Right cardiac atrium (tissue), 5 donors: ENCODE measurements at places on chromosomes 16 and 17.

GRCh38 chr16:7335991-7336634 lies 3.5 kb downstream of the RBFOX1 start:
- no peak for DNase-seq

DNA sequence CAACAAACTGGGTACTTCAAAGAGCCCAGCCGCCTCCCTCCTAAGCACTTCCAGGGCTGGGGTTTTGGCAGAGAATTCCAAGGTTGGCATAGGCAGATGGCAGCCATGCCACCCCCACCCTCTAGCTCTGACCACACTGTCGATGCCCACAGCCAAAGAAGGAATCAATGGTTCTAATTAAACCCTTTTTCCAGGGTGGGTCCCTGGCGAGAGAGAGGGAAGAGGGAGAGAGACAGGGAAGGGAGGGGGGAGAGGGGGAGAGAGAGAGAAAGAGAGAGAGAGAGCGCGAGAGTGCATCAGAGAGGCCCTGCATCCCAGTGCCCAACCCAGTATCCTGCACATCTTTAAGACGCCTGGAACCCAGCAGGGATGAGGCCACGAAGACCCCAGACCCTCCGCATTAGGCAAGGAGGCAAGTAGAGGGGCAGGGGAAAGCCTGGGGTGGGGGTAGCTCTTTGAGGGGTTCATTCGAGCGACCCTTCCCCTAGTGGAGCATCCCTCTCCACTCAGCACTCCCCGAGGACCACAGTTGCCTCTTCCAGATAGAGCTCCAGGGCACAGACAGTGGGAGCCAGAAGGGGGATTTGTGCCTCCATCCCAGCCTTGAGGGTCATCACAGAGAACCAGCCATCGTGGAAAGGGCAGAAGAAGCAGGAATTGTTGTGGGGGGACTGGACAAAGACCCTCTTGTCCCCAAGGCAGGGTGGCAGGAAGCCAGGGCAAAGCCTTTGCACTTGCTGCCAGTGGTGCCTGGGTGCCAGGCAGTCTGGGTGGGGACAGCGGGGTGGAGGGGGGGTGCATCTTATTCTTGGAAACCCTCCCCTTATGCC lies 2.6 kb downstream of the SRCIN1 start:
- DNase-seq = no peak

DNA sequence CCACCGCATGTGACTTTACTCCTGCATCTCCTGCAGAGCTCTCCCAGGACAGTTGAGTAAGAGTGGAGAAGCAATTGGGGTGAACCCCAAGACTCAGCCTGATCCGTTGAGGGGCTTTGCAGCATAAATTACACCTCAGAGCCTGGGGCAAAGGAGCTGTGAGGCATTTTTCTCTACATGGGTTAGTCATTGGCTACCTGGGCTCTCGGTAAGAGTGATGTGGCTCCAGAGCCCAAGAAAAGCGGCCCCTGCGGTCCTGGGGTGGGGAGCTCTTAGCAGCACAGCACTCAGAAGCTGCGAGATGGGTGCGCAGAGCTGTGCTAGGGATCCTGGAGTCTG lies 40.4 kb upstream of the C16orf78 start:
- no peak for DNase-seq

GRCh38 chr17:65545705-65546523 lies 15.5 kb downstream of the AXIN2 start:
- no peak for DNase-seq

GRCh38 chr16:76777721-76778465 lies 413.1 kb upstream of the MON1B start:
- no peak for DNase-seq

GRCh38 chr16:19242186-19242585 lies 43.3 kb upstream of the CLEC19A start:
- DNase-seq = no peak

GRCh38 chr17:52395308-52395707 lies 236.8 kb upstream of the CA10 start:
- DNase-seq = no peak

DNA sequence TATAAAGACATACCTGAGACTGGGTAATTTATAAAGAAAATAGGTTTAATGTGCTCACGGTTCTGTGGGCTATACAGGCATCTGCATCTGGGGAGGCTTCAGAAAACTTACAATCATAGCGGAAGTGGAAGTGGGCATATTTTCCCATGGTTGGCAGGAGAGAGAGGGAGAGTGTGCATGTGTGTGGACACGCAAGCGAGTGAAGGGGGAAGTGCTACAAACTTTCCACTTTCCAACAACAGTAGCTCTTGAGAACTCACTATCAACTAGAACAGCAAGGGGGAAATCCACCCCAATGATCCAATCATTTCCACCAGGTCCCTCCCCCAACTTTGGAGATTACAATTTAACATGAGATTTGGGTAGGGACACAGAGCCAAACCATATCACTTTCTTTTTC lies 11.1 kb downstream of the TAOK1 start:
- no peak for DNase-seq

- no peak for DNase-seq
Observed at GRCh38 chr16:78990309-78990701, 610.2 kb downstream of the MAF start.

GRCh38 chr17:47700471-47701449 lies 6.8 kb downstream of the TBKBP1 start:
- no peak for DNase-seq

DNA sequence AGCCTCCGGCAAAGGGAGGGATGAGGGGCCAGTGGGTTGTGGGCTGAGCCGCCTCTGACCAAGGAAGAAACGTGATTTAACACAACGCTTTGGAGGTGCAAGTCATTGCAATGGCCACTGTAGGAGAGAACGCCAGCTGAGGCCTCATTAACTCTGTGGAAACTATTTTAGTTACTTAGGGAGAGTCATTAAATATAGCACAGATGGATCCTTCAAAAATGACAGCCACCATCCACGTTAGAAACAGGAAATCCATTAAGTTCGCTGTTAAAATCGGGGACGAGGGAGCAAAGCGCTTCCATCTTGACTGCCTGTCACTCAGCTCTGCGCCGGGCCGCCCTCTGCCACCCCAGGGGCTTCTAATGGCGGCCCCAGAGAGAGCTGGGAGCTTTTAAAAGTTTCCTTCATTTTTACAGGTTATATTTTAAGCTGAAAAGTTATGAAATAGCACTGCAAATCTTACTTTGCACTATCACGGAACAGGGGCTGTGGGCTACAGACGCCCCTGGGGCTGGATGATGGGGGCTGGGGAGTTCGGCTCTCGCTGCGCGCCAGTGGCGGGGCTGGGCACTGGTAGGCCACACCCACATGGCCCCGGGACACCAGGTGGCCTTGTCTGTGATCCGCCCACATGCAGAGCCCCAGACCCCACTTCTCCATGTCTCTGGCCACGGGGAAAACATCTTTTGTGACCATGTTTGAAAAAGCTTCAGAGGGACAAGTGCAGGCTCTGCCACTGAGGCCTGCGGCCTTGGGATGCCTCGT lies 54.6 kb downstream of the LMF1 start:
- DNase-seq = no peak

DNA sequence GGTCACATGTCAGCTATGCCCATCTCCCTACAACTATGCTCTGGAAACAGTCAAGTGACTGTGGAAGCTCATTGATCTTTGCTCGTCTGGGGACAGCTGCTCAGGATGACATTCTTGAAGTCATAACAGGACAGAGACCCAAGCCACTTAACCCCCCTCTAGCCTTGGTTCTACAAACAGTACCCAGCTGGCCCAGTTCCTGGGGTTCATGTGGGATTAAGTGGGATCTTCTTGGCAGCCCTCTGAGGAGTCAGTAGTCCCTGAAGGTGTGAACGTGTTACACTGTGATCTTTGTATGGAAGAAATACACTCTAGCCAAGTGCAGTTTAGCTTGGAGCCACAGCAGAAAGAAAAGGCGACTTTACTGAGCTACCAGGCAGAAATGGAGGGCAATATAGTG lies 25.8 kb downstream of the UBN1 start:
- no peak for DNase-seq

DNA sequence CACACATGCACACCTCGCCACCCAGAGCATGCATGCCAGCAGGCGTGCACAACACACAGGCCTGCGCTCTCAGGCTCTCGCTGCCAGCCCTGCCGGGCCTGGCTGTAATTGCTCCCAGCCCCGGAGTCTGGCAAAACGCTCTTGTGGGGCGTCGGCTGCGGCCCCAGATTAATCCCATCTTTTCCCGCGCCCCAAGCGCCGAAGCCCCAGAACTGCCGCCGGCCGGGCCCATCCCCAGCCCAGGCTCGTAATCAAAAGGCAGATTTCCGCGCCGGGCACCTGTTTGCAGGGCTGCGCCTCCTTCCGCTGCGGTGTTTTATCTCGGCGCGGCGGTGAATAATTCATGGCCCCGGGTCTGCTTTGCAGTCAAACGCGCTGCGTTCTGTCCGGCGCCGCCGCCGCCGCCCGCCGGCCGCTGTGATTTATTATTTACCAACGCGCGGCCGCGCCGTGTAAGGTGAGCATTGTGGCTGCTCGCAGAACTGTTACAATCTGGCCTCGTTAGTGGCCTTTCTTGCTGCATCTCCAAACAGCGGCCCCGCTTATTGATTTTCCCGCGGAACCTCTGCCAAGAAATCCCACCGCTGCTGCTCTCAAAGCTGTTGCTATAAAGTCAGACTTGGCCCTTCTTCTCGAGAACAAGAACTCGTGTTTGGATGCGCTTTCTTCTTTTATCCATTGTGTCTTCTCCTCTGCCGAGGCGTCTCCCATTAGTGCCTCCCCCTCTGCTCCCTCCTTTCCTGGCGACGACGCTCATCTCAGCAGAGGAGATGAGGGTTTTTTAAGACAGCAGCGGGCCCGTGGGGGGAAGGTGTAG lies 126.1 kb downstream of the IRX5 start:
- DNase-seq = no peak

- DNase-seq = peak; percentile 76
Observed at GRCh38 chr17:81049973-81050551, 15.1 kb downstream of the BAIAP2 start.

- DNase-seq = peak; percentile 66
Observed at GRCh38 chr17:74239172-74239571, 25.8 kb downstream of the TTYH2 start.

DNA sequence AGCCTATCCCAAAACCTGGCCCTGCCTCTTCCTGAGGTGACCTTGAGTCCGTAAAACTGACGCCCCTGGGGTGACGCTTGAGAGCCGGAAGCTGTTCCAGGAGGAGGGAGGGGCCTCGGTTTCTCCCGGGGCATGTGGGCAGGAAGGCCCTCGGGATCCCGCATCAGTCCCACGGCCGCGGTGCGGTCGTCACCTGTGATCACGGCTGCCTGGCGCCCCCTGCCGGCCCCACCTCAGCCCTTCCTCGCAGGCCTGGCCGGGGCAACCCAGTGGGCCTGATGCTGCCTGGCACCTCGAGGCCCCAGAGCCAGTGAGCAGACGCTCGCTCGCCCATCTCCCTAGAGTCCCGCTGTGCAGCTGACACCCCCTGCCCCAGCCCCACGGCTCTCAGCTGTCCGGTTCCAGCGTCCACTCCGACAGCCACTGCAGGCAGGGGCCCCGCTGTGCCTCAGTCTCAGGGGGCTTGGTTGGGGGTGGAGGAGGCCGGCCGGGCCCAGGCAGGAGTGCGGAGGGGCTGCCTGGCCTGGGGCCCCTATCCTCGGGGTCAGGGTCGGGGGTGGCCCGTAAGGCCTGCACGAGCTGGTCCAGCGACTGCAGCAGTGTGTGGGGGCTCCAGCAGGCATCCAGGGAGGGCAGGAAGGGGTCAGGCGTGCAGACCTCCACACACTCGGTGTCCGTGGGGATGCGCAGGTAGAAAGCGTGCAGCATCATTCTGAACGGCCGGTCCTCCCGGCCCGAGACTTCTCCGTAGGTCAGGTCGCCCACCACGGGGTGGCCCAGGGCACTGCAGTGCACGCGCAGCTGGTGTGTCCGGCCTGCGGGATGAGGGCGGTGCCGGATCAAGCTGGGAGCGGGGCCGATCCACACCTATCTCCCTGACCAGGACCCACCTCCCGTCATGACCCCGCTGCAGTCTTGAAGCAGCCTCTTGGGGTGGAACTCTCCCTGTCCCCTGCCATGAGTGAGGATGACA lies 2.3 kb downstream of the RPUSD1 start:
- DNase-seq = peak; percentile 91

DNA sequence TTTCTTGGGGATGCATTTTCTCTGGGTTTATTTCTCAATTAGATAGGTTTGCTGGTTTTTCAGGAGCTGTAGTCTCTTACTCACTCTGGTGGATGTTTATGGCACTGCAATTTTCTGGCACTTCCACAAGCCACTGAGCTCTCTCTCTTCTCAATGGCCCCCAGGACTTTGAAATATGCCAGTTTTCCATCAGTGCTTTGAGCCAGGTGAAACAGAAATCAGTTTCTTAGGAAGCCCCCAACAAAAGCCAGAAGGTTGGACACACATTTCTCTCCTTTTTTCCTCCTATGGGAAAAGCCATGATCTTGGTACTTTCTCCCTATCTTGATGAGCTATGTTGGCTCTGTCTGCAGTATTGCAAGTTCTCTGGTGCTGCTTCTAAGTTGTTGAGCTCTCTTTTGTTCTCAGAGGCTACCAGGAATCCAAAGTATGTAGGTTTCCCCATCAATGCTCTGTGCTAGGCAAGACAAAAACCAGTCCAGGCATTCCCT lies 90.7 kb upstream of the SMIM36 start:
- no peak for DNase-seq

DNA sequence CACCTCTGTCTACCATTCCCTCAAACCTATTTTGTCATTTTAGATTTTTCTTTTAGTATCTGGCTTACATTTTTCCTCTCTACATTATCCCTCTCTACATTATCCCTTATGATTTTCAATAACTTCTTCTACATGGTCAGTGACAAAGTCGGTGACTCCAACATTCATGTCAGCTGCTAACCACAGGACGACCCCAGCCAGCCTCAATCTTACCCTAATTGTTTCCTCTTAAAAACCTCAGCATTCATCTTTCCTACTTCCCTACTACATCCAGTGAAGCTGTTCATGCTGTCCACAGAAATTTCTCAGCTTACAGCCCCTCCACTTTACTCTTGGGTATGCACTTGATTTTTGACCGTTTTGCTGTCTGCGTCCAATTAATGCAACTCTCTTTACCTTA lies 8.3 kb downstream of the MYH10 start:
- no peak for DNase-seq

DNA sequence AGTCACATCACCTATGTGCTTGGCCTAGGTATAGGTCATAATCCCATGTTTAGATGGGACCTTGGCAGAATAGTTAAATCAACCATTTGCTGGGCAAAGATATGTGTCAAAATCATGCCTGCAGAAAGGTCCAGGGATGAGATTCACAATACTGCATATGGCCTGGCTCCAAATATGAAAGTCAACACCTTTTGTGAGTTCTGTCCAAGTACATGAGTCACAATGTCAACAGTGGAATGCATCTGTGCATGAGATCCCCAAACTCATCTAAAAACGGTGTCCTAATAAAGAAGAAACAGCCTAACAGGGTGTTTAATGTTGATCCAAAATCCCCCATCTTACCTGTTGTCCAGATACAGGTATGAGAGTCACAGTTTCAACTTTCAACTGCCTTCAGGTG lies 1847.5 kb downstream of the TP53TG3F start:
- no peak for DNase-seq

GRCh38 chr16:47213761-47214440 lies 70.2 kb upstream of the NETO2 start:
- no peak for DNase-seq
